Neural progenitor cell (in vitro differentiated cells): ENCODE measurements at places on chromosomes 2 and 18. TPM values are rescaled to one million over a fixed set of nuclear protein-coding genes. Genes with fewer than 3 reads are reported as not detected.

DNA sequence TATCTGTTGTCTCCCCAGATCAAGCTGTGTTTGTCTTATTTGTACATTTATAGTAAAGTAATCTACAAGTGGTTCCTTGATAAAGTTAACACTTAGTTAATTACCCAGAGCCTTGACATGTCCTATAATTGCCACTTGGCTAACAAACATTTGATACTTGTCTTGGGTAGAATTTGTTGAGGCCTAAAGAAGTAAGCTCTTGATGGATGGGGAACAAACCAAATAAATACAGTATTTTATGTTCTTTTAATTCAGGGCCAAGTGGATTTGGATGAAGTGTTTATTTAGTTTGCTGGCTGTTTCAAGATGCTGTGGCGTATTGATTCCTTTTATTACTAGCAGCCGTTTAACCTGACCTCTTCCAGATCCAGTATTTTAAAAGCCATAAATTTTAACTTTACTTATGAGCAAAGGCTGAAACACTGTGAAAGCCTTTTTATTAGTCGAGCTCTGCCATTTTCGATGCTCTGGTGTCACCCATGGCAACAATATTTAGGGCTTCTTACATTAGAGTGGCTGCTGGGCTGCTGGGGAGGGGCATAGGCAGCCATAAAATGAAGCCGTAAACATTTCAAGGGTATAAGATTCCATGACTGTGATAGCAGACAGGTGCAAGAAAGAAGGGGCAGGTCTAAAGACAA is 401.6 kb upstream of the NRP2 start:
- DNase-seq: no peak

The CABLES1 gene
- total RNA-seq: 2.8 and 3.7 TPM in 2 replicates

- DNase-seq: no peak
Measured at GRCh38 chr2:15795426-15795825, 144.9 kb upstream of the MYCN start.

- no peak for DNase-seq
Measured at GRCh38 chr2:12759248-12759647, 42.5 kb downstream of the TRIB2 start.

The ANKRD30BL gene
- not detected in 2 replicates for total RNA-seq
